Dermis microvascular lymphatic vessel endothelial cell (primary cell): ENCODE measurements at places on chromosomes 2 and 18. TPM values are rescaled to one million over a fixed set of nuclear protein-coding genes. Genes with fewer than 3 reads are reported as not detected.

DNA sequence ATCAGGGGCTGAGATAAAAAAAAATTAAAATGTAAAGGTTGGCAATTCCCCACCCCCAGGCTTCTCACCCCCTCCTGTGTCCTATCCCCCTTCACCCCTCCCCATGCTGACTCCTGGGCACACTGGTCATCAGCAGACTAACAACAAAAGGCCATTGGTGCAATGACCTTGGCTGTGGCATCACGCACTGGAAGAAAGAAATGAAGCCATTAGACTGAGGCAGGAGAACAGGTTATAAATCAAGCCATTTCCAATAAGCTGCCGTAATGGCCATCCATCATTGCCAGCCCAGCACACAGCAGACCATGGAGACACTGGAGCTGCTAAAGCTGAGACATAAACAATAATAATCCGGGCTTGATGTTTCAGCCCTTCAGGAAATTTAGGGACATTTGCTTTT is 342.4 kb upstream of the ETAA1 start:
- no peak for DNase-seq

LONRF2 gene
- not detected in 2 replicates for total RNA-seq

NYAP2 gene
- not detected in 2 replicates for total RNA-seq

LRATD1 gene
- 3.6 and 7.2 TPM in 2 replicates for total RNA-seq

GRCh38 chr2:46360303-46360702 is 63.1 kb downstream of the EPAS1 start:
- no peak for DNase-seq

DNA sequence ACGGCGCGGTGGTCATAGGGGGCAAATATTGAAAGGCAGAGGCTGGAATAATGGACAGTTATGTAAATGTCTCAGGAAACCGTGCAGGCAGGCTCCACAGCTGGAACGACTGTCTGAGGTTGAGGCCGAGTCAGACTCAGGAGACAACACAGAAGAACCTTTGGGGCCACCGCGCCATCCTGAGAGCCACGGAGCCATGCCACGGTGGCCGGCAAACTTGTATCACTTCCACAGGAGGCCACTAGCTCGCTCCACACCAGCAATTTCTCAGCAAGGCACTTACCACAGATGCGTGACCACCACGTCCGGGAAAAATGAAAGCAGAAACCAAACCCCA is 156.7 kb upstream of the SALL3 start:
- DNase-seq: no peak

GRCh38 chr2:190470256-190470826 is 62.2 kb downstream of the MFSD6 start:
- no peak for DNase-seq

DNA sequence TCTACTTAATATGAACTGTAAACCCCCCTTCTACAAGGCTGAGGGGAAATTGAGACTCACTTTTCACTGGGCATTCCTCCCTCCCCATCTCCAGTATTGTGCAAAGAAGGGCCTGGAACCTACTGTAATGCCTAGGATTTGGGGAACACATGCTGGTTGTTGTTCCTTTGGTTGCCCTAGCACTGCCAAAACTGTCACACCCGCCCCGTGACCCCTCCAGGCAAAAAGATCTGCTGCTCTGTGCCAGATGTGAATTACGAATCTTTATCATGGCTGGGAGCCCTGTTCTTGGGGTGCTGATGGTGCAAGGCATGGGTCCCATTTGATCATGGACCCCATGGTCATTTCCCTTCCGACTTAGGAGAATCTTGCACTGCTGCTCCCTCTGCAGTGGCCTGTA is 95.4 kb downstream of the CABLES1 start:
- DNase-seq: no peak

GFPT1 gene
- 19.3 and 21.5 TPM in 2 replicates for total RNA-seq

UPP2 gene
- not detected in 2 replicates for total RNA-seq

- no peak for DNase-seq
These were observed 268.9 kb downstream of the TDRD15 start for GRCh38 chr2:21392649-21393048.

DNA sequence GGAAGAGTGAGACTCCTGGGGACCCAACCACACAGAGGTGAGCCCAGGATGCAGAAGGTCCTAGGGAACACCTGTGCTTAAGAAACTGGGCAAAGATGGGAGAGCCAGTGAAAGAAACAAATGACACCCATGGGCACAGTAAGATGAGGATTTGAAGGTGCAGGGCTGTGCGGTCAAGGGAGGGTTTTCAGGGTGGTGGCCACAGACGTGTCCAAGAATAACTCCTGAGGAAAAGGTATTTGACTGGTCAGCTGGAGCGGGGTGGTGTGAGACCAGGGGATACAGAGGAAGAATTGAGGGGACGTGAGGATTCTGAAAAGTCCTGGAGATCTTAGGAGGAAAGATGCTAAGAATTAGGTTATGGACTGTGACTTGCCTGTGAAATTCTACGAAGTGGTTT is 142.9 kb downstream of the TMEM163 start:
- DNase-seq: no peak

DNA sequence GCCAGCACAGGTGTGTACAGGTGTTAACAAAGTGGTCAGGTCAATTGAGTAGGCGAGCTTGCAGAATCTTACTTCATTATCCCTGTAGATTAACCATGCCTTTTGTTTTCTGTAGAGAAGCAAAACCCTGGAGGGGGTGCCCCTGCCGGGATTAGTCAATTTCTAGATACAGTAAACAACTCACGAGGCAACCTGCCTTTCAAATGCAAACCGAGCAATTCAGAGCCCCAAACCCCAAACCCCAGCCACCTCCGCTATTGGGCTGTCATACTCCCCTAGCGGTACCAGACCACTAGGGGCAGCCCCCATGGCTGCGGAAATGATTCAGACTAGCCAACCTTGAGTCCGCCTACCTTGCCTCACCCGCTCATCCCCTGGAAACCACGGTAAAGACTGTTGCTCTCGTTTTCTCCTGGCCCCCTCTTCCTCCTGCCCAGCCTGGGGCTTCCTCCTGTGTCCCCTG is 61.4 kb upstream of the KIF5C start:
- DNase-seq: no peak

PIKFYVE gene
- total RNA-seq: 19.3 and 24.5 TPM in 2 replicates

DNA sequence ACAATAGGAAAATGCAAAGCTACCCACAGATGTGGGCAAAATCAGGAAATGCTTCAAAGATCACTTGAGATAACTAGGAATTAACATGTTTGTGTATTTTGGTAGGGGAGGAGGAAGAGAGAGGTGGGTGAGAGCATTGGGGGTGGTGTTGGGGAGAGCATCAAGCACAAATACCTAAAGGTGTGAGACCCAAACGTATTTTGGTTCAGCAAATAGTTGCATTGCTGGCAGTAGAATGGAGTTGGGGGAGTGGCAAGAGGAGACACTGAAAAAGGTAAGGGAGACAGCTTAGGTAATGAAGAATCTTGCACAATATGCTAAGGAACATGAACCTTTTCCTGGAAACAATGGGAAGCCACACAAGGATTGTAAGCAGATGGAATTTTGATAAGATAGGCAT is 1.5 kb upstream of the PELI1 start:
- DNase-seq: no peak

GRCh38 chr18:570697-571096 is 9.5 kb upstream of the CETN1 start:
- no peak for DNase-seq

- no peak for DNase-seq
These were observed 45.5 kb downstream of the FANCL start for GRCh38 chr2:58195662-58196061.

GRCh38 chr2:227163485-227163997 is 464 bp downstream of the COL4A4 start:
- DNase-seq: no peak

GRCh38 chr2:23589220-23589647 is 204.3 kb downstream of the KLHL29 start:
- no peak for DNase-seq

GRCh38 chr2:216653931-216654365 is 20.7 kb downstream of the IGFBP2 start:
- no peak for DNase-seq

EFHD1 gene
- not detected in 2 replicates for total RNA-seq

ATOH8 gene
- 13.1 and 21.5 TPM in 2 replicates for total RNA-seq

GEN1 gene
- total RNA-seq: 4.9 and 5.6 TPM in 2 replicates

DNA sequence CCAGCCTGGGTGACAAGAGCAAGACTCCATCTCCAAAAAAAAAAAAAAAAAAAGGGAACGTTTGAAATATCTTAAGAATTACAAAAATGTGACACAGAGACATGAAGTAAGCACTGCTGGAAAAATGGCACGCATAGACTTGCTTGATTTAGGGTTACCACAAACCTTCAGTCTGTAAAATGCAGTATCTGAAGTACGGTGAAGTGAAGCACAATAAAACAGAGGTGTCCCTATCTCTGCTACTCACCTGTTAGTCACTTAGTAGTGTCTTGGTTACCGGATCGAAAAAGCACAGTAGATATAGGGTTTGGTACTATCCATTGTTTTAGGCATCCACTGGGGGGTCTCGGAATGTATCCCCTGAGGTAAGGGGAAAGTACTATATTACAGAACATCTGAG is 11.6 kb upstream of the GREB1L start:
- DNase-seq: no peak

DNA sequence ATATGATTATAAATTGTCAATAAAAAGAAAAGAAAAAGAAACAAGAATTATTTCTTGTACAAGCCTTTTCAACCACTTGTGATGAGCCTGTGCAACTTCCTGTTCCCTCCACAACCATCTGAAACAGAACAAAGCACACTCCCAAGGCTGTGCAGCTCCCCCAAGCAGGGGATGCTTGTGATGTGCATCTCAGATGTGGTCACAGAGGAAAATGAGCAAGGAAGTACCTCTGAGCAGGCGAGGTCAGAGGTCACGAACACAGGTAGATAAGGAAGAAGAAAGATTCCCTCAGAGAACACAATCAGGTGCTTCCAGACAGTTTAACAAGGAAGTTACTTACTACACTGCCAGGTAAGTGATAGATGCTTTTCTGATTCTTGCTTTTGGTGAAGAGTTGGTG is 274.8 kb upstream of the SLC39A10 start:
- DNase-seq: no peak

STK17B gene
- 5.4 and 8.3 TPM in 2 replicates for total RNA-seq

SLC25A12 gene
- 9.9 and 11.8 TPM in 2 replicates for total RNA-seq

DNA sequence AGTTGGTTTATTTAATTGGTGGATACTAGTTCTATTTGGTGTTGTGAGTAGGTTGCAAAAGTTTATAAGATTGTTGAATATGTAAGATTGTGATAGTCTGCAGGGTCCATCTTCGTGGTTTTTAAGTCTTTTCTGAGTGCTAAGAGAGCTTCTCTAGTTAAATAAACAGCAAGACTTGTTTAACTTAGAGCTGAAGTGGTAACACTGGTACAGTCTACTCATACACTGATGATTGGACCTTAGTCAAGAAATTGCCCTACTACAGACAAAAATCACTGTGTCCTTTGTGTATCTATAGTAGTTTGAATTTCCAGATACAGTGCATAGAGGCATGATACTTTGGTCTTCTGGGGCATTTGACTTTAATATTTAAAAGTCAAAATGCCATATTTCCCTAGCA is 94.6 kb downstream of the PHLPP1 start:
- DNase-seq: no peak

GRCh38 chr2:16656784-16657391 is 8.7 kb downstream of the CYRIA start:
- DNase-seq: no peak

NAGK gene
- total RNA-seq: 51.0 and 72.4 TPM in 2 replicates

DNA sequence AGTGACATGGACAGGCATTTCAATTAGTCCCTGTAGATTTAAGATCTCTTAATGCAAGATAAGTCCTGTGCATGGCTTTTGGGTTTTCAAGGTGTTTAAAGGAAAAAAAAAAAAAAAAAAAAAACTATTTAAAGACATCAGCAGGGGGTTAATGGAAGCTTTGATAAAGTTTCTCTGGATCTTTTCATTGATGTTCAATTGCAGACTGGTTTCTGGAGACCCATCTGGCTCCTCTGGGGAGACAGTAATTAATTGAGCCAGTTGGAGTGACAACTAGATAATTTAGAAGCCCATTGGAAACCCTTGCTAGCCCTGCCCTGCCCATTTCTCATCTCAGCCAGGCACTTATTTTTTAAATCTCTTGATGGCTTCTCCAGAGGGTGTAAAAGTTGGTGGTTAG is 98.7 kb downstream of the EPHA4 start:
- no peak for DNase-seq

GRCh38 chr2:207772081-207772843 is 2.6 kb upstream of the FZD5 start:
- DNase-seq: no peak

DNA sequence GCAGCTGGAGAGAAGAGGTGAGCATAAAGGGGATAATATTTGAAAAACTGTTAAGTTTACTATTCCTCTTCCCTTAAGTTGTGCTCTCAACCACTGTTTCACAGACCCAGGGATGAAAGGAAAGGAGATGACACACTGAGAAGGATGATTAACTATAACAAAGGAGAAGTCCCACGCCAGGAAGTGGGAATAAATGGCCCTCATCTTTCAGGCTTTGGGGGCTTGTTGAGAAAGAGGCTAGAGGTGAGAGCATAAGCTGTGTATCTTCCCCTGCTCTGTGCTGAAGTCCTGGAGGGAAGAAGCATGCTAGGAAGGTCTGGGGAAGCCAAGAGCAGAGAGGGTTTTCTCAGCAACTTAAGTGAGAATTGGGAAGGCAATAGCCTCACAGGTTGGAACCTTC is 399.1 kb upstream of the ATP5MC3 start:
- DNase-seq: no peak

DNA sequence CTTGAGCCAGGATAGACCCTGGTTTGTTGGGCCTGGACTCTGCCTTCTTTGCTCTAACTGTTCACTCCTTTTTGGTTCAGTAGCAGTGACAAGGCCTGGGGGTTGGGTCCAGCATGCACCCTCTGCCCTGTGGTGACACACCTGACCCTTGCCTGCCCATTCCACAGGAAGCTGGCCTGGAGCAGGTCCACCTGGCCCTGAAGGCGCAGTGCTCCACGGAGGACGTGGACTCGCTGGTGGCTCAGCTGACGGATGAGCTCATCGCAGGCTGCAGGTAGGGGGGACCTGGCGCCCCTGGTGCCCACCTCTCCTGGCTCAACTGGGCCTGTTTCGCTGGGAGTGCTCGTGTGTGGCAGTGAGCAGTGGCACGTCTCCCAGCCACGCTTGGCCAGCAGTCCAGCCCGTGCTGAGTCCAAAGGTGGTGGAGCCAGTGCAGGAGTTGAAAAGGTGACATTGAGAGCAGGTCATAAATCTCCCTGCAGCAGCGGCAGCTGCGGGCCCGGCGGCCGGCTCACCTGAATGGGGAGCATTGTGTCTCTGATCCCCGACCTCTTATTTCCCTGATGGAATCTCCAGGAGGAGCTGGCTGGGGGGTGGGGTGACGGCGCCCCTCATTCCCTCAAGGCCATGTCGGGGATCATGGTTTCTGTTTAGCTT is 102.6 kb downstream of the DYSF start:
- no peak for DNase-seq

IL18R1 gene
- total RNA-seq: 0.25 and 0.51 TPM in 2 replicates

GRCh38 chr2:84878896-84879583 is 1.8 kb downstream of the TRABD2A start:
- DNase-seq: no peak

DNA sequence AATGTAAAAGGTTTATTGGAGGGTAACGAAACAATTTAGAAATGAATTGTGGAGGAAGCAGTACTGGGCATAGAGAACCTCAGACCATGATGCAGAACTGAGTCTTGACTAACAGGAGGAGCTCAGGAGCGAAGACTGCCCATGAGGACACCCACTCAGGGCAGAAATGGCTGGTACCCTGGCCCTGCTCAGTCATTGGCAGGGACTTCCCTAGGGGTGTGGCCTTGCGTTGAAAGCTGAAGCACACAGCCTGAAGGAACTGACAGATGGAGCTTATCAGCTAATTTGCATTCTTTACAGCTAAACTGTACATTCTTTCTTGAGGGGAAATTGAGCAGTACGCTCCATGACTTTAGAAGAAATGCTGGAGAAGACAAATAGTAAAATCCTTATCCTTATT is 57.1 kb downstream of the PDK1 start:
- no peak for DNase-seq

PPP1R1C gene
- total RNA-seq: 0.13 and 0.89 TPM in 2 replicates
